GM19239 (cell line): ENCODE measurements at places on chromosomes 6 and 20.
A peak's percentile ranks its signal among the peaks of the same experiment; 100 is the strongest.

DNA sequence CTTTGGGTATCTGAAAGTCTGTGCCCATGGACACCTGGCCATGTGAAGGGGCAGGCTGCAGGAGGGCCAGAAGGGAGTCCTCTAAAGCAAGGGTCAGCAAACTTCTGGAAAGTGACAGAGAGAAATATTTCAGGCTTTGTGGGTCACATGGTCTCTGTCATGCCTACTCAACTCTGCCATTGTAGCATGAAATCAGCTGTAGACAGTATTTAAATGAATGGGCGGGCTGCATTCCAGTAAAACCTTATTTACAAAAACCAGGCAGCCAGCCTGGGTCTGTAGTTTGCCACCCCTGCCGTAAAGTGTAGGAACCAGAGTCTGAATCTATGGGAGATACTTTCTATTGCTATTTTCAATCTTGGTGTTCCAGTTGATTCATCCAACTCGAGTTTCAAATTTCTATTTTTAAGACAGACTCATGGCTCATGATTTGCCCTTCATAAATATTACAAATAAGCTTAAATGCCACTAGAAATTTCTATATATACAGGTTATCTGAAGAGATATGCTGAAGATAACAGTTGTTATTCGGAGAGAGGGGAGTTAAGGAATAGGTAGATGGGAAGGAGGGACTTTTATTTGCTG is 19.0 kb upstream of the ADGRF4 start:
- no peak for DNase-seq

GRCh38 chr6:4970739-4971395 is 33.0 kb downstream of the RPP40 start:
- no peak for DNase-seq

GRCh38 chr6:30447237-30447636 is 42.1 kb upstream of the HLA-E start:
- no peak for DNase-seq

DNA sequence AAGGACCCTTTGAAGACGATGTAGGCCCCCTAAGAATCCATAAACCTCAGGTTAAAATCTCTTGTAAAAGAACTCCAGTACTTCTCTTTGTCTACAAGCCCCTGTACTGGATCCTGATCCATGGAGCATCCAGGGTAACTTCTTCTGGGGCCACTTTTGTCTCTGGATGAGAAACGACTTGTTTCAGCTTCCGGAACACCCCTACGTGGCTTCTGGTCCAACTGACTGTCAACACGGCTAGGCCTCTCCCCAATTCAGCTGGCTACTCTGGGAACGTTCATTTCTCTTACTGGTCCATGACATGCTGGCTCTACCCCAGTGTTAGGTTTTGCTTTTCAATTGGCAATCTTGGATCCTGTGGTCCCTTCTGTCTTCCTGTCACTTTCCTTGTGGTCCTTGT is 198.0 kb downstream of the BACH2 start:
- no peak for DNase-seq

DNA sequence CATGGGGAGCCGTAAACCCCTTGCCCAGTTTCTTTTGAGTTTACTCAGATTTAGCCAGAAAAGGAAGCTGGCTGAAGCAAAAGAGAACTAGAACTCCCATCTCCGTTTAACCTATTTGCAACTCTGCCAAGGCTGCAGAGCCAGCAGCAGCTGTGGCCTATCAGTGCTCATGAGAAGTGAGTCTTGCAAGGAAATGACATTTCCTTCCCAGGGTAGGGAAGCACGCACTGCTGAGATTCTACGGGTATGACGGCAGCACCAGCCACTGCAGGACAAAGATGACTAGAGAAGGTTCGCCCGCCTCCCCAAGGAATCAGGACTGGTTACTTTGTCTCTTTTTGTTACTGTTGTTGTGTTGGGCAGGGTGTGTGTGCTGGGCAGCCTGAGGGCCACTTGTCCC is 47.6 kb downstream of the PPP1R3G start:
- DNase-seq, result no peak

DNA sequence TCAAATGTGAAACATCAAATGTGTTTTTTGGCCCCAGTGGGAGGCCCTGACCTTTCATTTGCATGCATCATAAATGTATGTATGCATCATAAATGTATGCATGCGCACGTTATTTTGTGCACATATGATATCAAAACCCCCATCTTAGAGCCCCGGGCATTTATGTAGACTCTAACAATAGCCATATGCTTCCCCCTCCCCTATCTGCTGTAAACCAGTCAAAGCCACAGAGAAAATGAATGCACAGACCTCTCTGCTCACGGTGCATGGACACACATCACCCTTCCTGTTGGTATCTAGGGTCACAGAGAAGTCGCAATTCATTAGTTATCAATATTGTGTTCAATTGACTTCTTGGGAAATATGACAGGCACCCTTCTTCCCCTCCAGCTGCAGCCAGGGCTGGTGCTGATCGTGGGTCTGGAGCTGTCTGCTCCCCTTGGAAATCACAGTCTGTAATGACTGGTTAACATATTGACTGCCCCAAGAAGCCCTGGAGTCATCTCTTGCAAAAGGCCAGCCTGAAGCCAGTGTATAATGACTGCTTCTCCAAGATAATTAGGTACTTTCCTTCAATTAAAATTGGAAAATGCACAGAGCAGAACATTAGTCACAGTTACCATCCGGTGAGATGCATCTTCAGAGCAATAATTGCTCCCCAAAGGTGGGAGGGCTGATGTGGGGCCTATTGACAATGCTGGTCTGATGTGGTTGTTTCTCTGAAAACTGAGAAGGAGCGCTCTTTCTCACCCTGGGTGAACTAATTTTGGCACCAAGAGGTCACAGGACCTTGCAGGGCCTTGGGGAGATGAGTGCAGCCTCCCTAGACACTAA is 532.2 kb downstream of the CDH26 start:
- no peak for DNase-seq

DNA sequence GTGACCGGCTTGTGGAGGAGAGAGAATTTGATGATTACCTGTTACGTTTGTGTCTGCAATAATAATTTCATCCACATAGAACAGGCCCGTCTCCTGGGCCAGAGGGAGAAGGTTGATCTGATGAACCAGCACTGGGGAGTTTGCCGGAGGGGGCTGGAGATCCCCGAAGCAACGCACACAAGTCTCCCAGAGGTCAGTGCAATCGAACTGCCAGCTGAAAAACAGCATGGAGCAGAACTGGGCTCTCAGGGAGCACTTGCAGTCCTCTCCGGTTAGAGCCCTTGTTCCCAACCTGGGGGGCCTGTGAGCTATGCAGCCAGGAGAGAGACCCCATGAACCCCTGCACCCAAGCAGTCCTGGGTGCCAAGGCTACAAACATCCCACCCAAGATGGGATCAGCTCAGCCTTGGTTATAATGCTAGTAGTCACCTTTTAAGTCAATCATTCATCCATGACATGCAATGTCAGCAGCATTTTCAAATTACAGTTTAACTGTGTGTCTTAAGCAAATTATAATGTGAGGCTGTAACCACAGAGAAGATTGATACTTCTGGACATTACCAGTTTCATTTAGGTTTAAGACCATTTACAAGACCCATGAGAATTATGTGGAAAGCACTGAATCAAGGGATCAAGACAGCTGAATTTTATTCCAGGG is 34.2 kb downstream of the PKHD1 start:
- no peak for DNase-seq

- DNase-seq, result no peak
Observed at GRCh38 chr6:38909015-38909730, 139.4 kb upstream of the GLP1R start.

GRCh38 chr6:144008120-144008811 is at the start of gene PLAGL1:
Gene PLAGL1, minus strand, starts transcription at chr6:144008259. Its CDS starts 60,123 bp downstream, at chr6:143948136.
- peak; percentile 25 for DNase-seq

GRCh38 chr6:36056178-36056577 is 28.6 kb downstream of the MAPK14 start:
- no peak for DNase-seq

DNA sequence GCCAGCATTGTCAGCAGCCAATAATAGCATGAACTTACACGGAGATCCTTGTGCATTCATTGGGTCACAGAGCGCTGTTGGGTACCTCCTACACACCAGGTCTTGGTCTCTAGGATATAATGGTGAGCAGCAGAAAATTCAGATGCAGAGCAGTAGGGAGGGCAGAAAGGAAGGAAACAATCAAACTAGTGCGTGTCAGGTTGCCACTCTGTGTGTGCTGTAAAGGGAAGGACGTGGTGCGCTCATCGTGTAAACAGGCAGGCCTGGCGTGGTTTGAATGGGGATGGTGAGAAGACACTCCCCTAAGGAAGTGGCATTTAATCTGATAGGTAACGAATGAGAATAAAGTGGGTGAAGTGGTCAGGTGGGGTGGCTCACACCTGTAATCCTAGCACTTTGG is 336.4 kb downstream of the CDH26 start:
- no peak for DNase-seq

DNA sequence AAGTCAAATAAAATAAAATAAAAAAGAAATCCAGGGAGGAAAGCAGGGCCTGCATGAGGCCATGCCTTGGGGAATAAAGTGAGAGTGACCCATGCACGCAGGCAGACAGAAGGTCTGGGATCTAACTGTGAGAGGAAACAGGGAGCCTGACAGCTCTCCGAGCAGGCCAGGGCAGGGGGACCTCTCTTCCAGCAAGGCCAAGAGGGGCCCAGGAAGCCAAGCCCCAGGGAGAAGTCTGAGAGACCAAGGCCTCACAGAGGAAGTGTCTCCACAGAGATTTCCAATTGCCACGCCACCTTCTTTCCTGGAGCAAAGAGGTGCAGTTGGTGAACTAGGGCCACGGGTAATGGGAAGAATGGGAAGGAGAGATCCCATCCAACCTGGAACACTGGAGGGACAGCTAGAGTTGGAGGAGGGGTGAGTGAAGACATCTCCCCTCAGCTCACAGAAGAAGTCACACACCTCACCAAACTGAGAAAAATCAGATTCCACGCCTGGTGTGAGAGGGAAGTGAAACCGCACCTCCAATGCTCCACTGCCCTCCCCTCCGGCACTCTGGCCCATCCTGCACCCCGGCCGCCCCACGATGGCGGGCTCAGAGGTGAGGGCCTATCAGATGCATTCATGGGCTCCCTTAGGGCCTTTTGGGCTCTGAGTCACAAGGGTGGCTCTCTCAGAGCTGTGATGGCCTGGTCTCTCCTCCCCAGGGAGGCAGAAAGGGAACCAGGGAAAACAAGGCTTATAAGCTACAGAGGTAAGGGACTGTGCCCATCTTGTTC is 25.1 kb upstream of the TAF8 start:
- no peak for DNase-seq

DNA sequence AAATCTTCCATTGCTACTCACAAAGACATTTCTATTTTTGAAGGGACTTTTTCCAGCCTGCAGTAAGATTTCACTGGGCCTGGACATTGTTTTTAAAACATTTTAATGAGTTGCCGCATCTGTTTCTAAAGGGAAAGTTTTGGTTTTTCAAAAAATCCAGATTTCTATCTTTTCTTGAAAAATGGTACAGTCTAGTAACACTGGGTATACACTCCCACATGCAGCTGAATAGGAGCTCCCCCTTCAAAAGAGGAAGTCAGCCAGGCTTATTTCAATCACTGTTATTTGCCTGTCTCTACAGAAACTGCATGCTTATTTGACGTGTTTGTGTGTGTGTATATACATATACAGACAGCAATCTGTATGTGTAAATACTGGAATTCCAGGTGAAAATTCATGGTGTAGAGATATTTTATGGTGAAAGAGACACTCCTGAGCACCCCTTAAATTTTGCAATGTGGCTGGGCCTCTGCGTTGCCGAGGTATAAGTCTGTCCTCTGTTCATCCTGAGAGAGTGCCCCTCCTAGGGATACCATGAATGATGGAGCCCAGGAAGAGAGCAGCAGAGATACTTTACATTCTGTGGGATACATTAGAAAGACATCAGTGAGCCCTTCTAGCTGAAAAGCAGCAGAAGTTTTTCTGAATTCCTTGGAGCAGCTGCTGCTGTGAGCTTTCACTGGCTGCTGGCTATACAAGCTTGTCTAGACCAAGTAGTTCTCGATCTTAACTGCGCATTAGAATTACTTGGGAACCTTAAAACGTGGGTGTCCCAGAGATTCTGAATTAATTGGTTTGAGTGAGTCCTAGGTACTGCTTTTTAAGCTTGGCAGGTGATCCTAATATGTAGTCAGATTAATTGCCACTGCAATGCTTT is 12.0 kb upstream of the ABRACL start:
- DNase-seq, result no peak

GRCh38 chr6:134351615-134352474 is 33.9 kb upstream of the SGK1 start:
- DNase-seq, result no peak

DNA sequence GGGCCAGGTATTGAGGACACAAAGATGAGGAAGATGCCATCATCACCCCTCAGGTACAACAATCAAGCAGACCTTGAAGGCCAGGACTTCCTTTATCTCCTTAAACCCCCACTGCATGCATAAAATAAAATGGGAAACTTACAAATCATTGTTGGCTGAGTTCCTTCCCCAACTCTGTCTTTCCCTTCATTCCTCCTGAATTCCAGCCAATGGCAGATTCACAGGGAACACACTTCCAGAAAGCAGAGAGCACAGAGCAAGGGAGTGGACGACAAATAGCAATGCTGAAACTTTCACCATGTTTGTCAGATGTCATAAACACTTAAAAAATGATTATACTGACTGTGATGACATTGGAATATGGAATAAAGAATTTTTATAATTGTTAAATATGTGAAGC is 37.3 kb upstream of the NXT1 start:
- no peak for DNase-seq

- no peak for DNase-seq
Observed at GRCh38 chr6:149483334-149483725, 1.5 kb downstream of the ZC3H12D start.

- no peak for DNase-seq
Observed at GRCh38 chr6:88702956-88703556, 260.4 kb downstream of the RNGTT start.

DNA sequence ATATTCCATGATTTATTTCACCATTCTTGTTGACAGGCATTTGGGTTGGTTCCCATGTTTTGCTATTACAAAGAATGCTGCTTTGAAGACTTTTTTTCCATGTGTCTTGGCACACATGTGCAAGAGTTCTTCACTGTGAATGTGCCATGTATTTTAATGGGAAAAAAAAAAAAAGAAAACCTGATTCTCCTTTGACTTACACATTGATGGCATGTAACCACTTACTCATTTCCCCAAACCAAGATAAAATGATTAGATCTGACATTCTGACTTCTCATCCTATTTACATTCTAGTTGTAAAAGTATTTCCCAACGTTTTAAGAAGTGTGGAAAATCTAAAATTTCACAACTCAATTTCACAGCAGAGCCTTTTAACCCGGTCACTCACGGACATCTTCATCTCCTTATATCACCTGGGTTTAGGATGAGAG is 4.4 kb downstream of the CAP2 start:
- no peak for DNase-seq

- no peak for DNase-seq
Observed at GRCh38 chr20:44955270-44955669, 4.9 kb downstream of the TOMM34 start.

GRCh38 chr20:5913166-5913565 is 37.2 kb downstream of the TRMT6 start:
- DNase-seq, result no peak

- no peak for DNase-seq
Observed at GRCh38 chr6:87553159-87553765, 36.5 kb downstream of the RARS2 start.

- DNase-seq, result no peak
Observed at GRCh38 chr6:87736809-87737540, 34.9 kb upstream of the AKIRIN2 start.

- DNase-seq, result no peak
Observed at GRCh38 chr20:3800256-3800877, 4.3 kb downstream of the CDC25B start.

GRCh38 chr6:36839749-36840431 is 646 bp upstream of the CPNE5 start:
- DNase-seq, result peak; percentile 36

- DNase-seq, result no peak
Observed at GRCh38 chr6:158026901-158027589, 45.4 kb downstream of the SYNJ2 start.

- DNase-seq, result no peak
Observed at GRCh38 chr6:41066867-41067304, 5.3 kb downstream of the OARD1 start.
